ENCODE measurements at places on chromosomes 12 and 14. TPM values are rescaled to one million over a fixed set of nuclear protein-coding genes. Genes with fewer than 3 reads are reported as not detected.

DNA sequence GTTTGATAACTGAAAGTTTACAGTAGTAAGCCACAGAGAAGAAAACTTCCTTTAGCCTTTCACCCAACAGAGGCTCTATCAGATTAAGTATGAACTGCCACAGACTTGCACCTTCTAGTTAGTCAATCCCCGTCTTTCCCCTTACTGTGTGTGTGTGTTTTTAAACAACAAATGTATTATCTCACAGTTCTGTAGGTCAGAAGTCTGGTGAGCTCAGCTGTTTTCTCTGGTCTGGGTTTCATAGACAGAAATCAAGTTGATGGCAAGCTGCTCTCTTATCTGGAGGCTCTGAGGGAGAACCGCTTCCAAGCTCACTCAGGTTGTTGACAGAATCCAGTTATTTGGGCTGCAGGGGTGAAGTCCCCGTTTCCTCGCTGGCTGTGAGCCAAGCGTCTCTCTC is 320.5 kb downstream of the PRKD1 start:
- DNase-seq, result no peak
- no peak overlapping the region for H3K4me3 ChIP-seq
- H3K4me1 ChIP-seq, result no peaks in the 10 kb centered on the region
- 0 out of 2 replicates have a peak, but pooled peaks cover 15% of the 10 kb centered on the region for H3K36me3 ChIP-seq
- H3K27ac ChIP-seq, result no peak overlapping the region

The KRT83 gene
- total RNA-seq, result not detected

The P2RX2 gene
- not detected for total RNA-seq

DNA sequence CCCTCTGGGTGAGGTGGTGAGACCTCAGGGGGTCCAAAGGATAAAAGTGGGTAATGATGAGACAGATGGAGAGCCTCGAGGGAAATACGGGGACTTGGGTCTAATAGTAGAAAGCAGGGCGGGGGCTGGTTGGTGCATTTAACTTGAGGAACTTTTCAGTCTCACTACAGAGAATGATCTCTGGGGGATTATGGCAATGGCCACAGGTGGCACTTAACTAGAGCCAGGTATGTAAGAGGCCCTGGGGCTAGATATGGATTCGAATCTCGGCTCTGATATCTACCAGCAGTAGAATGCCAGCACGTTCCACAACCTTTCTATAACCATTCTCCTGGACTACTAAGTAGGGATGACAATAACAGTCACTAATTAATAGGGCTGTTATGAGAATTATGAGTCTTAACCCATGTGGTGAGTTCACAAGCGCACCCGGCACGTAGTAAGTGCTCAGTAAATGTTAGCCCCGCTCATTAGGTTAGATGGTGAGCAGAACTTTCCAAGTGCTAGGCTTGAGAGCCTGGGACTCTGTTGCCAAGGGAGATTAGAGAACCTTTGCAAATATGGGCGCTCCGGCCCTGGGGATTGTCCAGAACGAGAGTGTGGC is 888 bp upstream of the PLXNC1 start:
- no peaks in the 10 kb centered on the region for H3K36me3 ChIP-seq
- no peaks in the 10 kb centered on the region for H3K4me1 ChIP-seq
- no peak overlapping the region for H3K4me3 ChIP-seq
- peaks cover 56% of the 10 kb centered on the region for H3K27me3 ChIP-seq

The NGB gene
- not detected for total RNA-seq

DNA sequence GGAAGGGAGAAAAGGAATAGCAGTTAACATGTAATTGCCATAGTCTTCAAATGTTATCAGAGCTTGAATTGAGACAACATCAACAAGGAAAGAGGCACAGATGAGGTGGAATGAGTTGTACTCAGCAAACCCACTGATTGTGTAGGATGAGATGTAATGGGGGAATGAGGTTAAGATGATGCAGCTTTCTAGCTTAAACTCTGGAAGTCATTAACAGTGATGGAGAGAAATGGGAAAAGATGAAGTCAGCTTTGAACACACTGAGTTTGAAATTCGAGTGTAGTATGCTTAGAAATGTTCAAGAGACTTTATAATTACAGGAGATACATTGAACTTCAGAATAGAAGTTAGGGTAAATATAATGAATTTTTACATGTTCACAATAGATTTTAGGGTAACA is 106.9 kb downstream of the PRKD1 start:
- DNase-seq, result peak; percentile 7
- H3K4me3 ChIP-seq, result no peak overlapping the region
- H3K36me3 ChIP-seq, result no peaks in the 10 kb centered on the region
- no peak overlapping the region for H3K27ac ChIP-seq

- H3K4me3 ChIP-seq, result no peak overlapping the region
- no peak overlapping the region for H3K27ac ChIP-seq
- H3K4me1 ChIP-seq, result no peaks in the 10 kb centered on the region
- DNase-seq, result no peak
- no peaks in the 10 kb centered on the region for H3K27me3 ChIP-seq
Measured at GRCh38 chr12:102234599-102234998, 37.0 kb upstream of the PMCH start.

The ADCY6 gene
- total RNA-seq, result 24.8 TPM

DNA sequence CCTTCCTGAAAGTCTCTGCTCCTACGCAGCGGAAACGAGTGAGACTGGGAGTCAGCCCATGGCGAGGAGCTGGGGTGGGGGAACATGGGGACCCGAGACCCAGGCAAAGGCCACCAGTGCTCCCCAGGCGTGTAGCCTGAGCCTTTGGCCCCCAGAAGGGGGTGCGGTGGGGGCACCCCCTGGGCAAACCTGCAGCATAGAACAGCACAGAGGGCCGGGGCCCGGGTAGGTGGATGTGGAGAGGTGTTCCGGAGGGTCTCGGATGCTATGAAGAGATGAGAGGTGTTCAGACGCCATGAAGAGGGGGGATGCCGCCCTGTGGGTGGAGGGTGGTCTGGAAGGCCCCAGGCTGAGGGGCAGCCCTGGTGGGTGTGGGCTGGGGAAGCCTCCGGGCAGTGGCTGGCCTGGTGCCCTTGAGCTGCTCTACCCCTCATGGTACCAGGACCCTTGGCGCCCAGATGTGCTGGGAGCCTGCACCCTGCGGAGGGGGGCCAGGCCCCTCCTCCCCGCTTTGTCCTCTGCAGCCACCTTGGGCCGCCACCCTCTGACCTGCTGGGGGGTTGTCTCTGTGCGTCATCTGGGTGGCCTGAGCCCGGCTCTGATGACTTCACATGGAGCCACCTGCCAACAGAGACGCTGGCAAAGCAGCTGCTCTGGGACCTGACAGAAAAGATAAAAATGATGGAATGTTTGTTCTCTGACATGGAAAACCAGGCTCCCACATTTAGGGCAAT is 83.4 kb downstream of the KIF26A start:
- H3K4me1 ChIP-seq, result no peaks in the 10 kb centered on the region
- DNase-seq, result no peak
- no peaks in the 10 kb centered on the region for H3K27me3 ChIP-seq
- no peaks in the 10 kb centered on the region for H3K36me3 ChIP-seq

DNA sequence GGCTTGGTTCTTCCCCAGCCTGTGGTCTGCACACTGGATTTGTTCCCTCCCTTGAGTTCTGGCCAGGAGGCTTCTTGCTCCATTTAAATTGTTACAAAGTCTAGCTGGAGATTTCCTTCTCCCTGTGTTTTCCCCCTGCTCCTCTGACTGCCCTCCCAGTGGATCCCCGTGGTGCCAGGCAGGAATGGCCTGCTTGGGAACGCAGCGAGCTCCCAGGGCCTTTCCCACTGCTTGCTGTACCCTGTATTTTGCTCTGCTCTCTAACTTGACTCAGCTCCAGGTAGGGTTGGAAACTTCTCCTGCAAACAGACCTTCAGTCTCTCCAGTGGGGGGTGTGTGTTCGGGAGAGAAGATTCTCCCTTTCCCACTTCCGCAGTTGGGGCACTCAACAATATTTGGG is 349.2 kb upstream of the FBXO33 start:
- no peak for DNase-seq
- H3K4me3 ChIP-seq, result no peak overlapping the region
- H3K27ac ChIP-seq, result no peak overlapping the region
- no peaks in the 10 kb centered on the region for H3K36me3 ChIP-seq
- H3K4me1 ChIP-seq, result no peaks in the 10 kb centered on the region

GRCh38 chr12:13257356-13257875 is 60.9 kb downstream of the EMP1 start:
- H3K4me1 ChIP-seq, result no peaks in the 10 kb centered on the region
- H3K4me3 ChIP-seq, result no peak overlapping the region
- H3K36me3 ChIP-seq, result no peaks in the 10 kb centered on the region
- H3K27ac ChIP-seq, result no peak overlapping the region
- no peaks in the 10 kb centered on the region for H3K27me3 ChIP-seq

The RPS6KL1 gene
- total RNA-seq, result 0.38 TPM

- no peak for DNase-seq
- no peaks in the 10 kb centered on the region for H3K36me3 ChIP-seq
- no peaks in the 10 kb centered on the region for H3K27me3 ChIP-seq
- H3K4me1 ChIP-seq, result no peaks in the 10 kb centered on the region
- no peak overlapping the region for H3K4me3 ChIP-seq
Measured at GRCh38 chr14:57999471-57999870, 133.6 kb upstream of the SLC35F4 start.

GRCh38 chr12:104570174-104570907 is 113.6 kb downstream of the CHST11 start:
- H3K4me3 ChIP-seq, result no peak overlapping the region
- no peaks in the 10 kb centered on the region for H3K36me3 ChIP-seq
- no peak overlapping the region for H3K27ac ChIP-seq
- H3K4me1 ChIP-seq, result peaks cover 11% of the 10 kb centered on the region
- H3K27me3 ChIP-seq, result no peaks in the 10 kb centered on the region
- DNase-seq, result no peak

- no peak overlapping the region for H3K4me3 ChIP-seq
- H3K4me1 ChIP-seq, result peaks cover 71% of the 10 kb centered on the region
- no peak for DNase-seq
- H3K36me3 ChIP-seq, result no peaks in the 10 kb centered on the region
Measured at GRCh38 chr14:49997991-49998390, 105.1 kb downstream of the ARF6 start.

DNA sequence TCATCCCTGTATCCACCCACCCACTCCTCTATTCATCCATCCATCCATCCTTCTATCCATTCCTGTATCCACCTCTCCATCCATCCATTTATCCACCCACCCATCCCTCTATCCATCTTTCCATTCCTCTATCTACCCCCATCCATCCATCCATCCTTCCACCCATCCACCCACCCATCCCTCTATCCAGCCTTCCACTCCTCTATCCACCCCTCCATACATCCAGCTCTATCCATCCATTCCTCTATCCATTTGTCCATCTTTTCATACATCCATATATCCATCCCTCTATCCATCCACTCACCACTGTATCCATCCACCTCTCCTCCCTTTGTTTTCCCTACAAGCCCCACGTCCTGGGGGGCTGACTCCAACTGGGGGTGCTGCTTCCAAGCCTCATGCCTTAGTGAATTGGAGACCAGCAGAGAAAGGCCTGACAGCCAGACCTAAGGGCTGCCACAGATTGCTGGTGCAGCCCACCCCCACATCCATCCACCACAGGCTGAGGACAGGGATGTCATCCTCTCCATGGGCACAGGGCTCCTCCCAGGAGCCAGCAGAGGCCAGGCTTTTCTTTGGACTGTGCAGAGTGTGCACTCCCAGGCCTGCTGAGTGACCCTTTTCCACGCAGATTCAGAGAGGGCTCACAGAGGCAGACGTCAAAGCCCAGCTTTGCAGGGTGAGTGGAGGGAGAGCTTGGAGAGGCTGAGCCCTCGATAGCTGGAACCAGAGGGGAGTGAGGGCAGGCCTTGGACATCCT is 18.9 kb upstream of the GPR132 start:
- H3K4me1 ChIP-seq, result peaks cover 11% of the 10 kb centered on the region
- no peak overlapping the region for H3K27ac ChIP-seq
- no peak for DNase-seq
- no peaks in the 10 kb centered on the region for H3K36me3 ChIP-seq
- no peaks in the 10 kb centered on the region for H3K27me3 ChIP-seq
- no peak overlapping the region for H3K4me3 ChIP-seq

- peaks cover 10% of the 10 kb centered on the region for H3K27me3 ChIP-seq
- no peak for DNase-seq
- no peaks in the 10 kb centered on the region for H3K36me3 ChIP-seq
- no peak overlapping the region for H3K4me3 ChIP-seq
- no peaks in the 10 kb centered on the region for H3K4me1 ChIP-seq
Measured at GRCh38 chr12:30853561-30854133, 72.9 kb upstream of the TSPAN11 start.

DNA sequence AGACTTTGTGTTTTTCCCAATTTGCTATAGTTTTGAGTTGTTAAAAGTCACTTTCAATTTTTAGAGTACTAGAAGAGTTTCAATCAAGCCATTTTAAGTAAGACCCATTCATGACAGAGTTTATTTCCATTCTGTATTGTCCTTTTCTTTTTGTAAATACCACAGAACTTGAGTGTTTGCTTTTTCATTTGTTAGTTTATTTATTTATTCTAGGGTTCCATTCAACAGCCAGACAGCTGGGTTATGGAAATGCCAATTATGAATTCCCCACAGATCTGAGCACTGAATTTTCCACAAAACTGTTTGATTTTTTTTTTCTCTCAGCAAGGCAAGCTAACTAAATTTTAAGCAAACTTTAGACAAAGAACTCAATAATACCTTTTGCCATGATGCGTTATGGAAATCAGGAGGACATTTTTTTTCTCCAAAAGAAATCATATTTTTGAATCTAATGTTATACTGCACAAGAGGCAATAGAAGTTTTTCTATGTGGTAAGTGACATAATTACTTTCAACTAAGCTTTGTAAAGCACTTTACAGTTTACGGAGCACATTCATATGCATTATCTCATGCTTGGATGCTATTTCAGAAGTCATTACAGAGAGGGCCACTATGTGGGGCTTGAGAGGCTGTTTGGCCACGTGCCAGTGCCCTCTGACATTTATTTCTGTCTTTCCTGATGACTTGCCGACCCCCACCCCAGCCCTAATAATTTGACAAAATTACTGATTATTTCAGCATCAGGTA is 181.5 kb downstream of the VRK1 start:
- H3K4me3 ChIP-seq, result no peak overlapping the region
- no peaks in the 10 kb centered on the region for H3K27me3 ChIP-seq
- H3K36me3 ChIP-seq, result no peaks in the 10 kb centered on the region
- no peak for DNase-seq
- H3K4me1 ChIP-seq, result no peaks in the 10 kb centered on the region

DNA sequence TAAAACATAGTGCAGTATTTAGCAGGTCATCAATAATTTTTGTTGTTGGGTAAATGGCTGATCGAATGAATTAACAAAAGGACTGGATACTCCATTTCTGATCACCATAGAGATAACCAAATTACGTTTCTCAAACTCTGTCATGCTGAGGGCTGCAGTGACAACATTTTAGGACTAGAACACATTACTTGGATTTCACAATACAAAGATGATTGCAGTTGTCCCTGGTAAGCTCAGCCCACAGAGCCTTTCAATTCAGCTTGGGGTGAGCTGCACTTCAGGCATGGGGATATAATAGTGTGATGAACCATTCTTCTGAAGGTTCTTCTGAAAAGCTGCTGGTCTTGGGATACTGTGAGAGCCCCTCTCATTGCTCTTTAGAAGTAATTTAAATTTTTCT is 74.3 kb downstream of the FAR2 start:
- no peak overlapping the region for H3K4me3 ChIP-seq
- no peaks in the 10 kb centered on the region for H3K27me3 ChIP-seq
- H3K36me3 ChIP-seq, result no peaks in the 10 kb centered on the region

DNA sequence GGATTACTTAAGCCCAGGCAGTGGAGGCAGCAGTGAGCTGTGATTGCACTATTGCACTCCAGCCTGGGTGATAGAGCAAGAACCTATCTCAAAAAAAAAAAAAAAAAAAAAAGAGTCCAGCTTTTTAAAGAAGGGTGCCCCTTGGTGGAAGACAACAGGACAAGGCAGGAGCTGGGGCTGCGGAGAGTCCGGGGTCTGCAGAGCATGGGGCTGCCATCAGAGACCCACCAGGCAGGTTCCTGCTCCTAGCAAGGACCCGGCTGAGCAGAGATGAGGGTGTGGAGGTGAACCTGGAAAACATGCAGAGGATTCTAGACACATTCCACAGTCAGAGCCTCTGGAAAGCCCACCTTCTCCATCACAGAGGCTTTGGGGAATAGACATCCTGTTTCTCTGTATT is 21.0 kb upstream of the CIPC start:
- DNase-seq, result no peak
- H3K27me3 ChIP-seq, result no peaks in the 10 kb centered on the region
- H3K4me1 ChIP-seq, result peaks cover 3% of the 10 kb centered on the region
- no peaks in the 10 kb centered on the region for H3K36me3 ChIP-seq
- no peak overlapping the region for H3K4me3 ChIP-seq

All from GM23248 (cell line).